HuH-7 (cell line): ENCODE measurements at places on chromosomes 5 and 9.

GRCh38 chr9:134297083-134297410 lies 29.2 kb upstream of the RXRA start:
- DNase-seq: no peak

DNA sequence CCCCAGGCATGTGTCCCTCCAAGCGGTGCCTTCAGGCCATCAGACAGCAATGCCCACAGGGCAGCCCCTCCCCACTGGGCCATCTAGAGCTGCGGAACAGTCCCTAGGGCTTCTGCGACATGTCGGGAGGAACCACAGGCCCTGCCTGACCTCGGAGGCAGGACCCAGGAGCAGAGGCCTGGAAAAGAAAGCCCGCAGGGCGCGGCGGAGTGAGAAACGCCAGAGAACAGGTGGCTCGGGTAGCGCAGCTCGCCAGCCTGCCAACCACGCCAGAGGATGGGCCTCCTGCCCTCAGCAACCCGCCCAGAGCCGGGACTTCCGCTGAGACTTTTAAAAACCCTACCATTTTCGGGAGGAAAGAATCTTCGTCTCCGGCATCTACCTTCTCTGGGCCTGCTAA lies 715 bp downstream of the LCN8 start:
- DNase-seq: no peak

- DNase-seq: no peak
These were observed 127.9 kb upstream of the PTGER4 start for GRCh38 chr5:40551496-40552491.

- DNase-seq: no peak
These were observed 61.0 kb downstream of the APBA1 start for GRCh38 chr9:69611221-69611620.

DNA sequence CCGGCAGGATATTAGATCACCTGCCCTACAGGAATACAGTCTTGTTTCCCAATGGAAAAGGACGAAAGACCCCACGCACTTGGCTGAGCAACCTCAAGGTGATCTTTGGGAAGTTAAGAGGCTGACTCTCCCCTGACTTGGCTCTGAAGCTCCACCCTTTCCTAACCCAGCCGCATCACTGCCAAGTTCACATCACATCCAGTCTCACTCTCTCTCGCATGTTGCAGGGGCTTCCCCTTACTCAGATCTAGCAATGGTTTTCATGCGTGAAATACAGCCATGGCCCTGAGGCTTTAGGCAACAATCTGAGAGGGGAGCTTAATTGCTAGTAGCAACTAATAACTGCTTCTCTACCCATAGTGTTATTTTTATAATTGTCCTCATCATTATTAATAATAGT lies 211.6 kb downstream of the DOCK8 start:
- no peak for DNase-seq

- no peak for DNase-seq
These were observed 59.8 kb upstream of the BARX1 start for GRCh38 chr9:94014920-94015319.

DNA sequence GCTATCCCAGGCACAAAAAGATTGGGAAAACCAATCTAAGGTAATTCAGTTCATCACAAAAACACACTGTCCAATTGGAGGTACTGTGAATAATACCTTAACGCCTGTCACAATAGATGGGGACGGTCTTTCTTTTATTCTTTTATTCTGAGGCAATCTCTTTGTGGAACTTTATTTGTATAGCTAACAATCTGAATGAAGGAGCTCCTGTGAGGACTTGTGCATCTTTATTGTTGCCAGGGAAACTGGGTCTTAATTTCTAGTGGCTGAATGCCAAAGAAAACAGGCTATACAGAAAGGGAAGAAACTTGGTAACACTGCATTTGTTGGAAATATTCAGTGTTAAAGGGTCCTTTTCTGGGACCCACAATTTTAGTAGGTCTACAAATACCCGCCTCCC lies 546.9 kb upstream of the C9orf72 start:
- no peak for DNase-seq

DNA sequence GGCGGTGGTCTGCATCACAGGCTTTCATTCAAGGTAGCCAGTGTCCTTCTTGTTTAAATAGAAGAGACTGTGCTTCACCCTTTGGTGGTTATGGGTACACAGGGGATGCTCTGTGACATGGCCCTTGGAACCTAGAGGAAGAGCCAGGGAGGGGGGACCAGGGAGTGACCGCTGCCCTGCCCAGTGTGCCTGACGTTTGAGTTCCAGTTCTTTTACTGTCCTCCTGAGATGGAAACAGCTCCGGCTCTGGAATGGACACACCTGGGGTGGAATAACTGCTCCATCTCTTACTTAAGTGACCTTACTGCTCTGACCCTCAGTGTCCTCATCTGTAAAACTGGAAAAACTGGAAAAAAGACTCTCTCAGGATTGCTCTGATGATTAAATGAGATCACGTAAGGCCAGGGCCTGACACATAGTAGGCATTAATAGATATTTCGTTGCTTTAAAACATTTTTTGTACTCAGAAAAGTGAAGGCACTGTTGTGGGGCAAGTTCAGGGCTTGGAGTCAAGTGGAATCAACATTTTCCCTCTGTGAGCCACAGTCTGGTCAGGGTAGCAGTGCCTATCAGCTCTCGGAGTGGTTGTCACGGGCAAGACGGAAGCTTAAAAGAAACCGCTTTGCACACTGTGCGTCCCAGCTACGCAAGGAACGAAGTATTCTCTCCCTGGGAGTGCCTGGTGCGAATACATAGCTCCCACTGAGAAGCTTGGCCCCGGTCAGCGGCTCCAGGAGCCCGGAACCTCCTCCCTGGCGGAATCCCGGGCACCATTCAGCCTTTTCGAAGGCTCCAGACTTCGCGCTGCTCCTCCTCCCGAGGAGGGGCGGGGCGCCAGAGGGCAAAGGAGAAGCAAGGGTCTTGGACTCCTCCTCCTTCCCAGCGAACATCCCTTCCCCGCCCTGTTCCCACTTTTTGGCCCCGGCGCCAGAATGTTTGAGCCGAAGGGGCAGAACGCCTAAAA lies 5.8 kb downstream of the POU4F3 start:
- no peak for DNase-seq

GRCh38 chr5:149424371-149425315 lies 45.6 kb upstream of the IL17B start:
- DNase-seq: no peak
